ENCODE measurements at places on chromosomes 5 and 9.
A peak's percentile ranks its signal among the peaks of the same experiment; 100 is the strongest.

- DNase-seq, result no peak
These were observed 371.4 kb downstream of the PSAT1 start for GRCh38 chr9:78668148-78668832.

GRCh38 chr5:91024727-91025126 lies 358.4 kb downstream of the ARRDC3 start:
- DNase-seq, result no peak

GRCh38 chr9:90124961-90125360 lies 517.7 kb downstream of the DIRAS2 start:
- DNase-seq, result no peak

GRCh38 chr5:179534431-179534830 lies 15.9 kb upstream of the RUFY1 start:
- DNase-seq, result peak; percentile 18

GRCh38 chr5:149392718-149393117 lies 13.6 kb upstream of the IL17B start:
- no peak for DNase-seq

- DNase-seq, result no peak
These were observed 63.1 kb downstream of the GNAQ start for GRCh38 chr9:77968506-77968905.

All from activated CD8-positive, alpha-beta memory T cell treated with anti-CD3 and anti-CD28 coated beads, Interleukin-2, amount 10 ng/mL, durations not matched to agents 7 days and 5 days (primary cell).